Activated CD8-positive, alpha-beta T cell treated with anti-CD3 and anti-CD28 coated beads for 36 hours (primary cell): ENCODE measurements at places on chromosomes 6 and 20.

DNA sequence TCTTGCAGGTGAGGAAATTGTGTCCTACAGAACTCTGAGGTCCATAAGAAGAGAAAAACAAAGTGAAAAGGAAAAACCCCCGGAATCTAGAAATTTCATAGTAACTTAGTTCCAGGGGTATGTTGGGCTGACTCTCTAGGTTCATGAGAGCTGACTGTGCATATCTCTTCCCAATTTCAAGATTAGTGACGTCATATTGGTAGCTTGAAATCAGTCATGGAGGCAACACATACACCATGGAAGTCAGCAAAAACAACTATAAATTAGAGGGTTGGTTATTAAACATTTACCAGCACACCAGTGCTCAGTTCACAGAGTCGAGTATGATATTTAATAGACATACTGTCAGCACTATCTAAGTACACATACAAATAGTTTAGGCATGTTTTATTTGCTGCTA is 49.8 kb downstream of the PHACTR1 start:
- no peak overlapping the region for H3K4me3 ChIP-seq
- no peaks in the 10 kb centered on the region for H3K36me3 ChIP-seq
- no peaks in the 10 kb centered on the region for H3K4me1 ChIP-seq
- H3K27me3 ChIP-seq, result peaks cover 1% of the 10 kb centered on the region
- H3K27ac ChIP-seq, result no peak overlapping the region

- no peaks in the 10 kb centered on the region for H3K27me3 ChIP-seq
- no peak overlapping the region for H3K4me3 ChIP-seq
- no peaks in the 10 kb centered on the region for H3K4me1 ChIP-seq
- no peaks in the 10 kb centered on the region for H3K36me3 ChIP-seq
- H3K27ac ChIP-seq, result no peak overlapping the region
Measured at GRCh38 chr6:143293523-143293922, 157.0 kb downstream of the ADAT2 start.

DNA sequence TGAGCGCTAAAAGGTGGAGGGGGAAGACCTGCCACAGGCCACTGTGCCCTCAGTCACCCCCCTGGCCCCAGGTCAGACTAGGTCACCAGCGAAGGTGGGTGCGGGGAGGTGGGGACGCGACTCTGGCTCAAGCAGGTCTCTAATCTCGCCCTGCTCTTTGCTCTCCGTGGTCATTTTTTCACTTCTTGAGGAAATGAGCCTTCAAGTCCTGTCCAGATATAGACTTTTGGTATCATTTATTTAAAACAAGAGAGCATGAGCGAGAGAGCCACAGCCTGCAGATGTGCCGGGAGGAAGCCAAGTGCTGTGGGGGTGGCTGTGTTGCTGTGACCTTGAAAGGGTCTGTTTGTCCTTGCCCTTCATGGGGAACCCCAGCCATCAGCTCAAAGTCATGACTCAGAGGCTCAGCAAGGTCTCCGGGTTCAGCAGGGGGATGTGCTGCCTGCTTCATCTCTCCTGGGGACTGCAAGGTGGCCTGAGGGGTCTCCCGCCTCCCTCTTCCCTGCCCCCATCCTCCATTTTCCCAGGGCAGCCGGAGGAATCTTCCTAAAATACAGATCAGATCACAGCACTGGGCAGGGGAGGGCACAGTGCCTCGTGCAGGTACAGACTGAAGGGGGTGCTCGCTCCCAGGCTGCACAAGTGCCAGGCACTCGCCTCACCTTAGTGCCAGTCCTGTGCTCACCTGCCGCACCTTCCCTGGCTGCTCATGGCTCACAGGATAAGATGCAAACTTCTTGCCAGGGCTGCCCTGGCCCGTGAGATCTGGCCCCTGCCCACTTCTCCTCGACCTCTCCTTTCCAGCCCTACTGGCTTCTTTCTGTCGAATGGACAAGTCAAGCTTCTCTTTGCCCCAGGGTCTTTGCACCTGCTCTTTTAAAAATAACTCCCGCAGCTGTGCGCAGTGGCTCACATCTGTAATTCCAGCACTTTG is 26.5 kb downstream of the SULF2 start:
- H3K4me1 ChIP-seq, result no peaks in the 10 kb centered on the region
- H3K27me3 ChIP-seq, result peaks cover 3% of the 10 kb centered on the region
- no peak overlapping the region for H3K4me3 ChIP-seq
- H3K27ac ChIP-seq, result no peak overlapping the region
- no peaks in the 10 kb centered on the region for H3K36me3 ChIP-seq

DNA sequence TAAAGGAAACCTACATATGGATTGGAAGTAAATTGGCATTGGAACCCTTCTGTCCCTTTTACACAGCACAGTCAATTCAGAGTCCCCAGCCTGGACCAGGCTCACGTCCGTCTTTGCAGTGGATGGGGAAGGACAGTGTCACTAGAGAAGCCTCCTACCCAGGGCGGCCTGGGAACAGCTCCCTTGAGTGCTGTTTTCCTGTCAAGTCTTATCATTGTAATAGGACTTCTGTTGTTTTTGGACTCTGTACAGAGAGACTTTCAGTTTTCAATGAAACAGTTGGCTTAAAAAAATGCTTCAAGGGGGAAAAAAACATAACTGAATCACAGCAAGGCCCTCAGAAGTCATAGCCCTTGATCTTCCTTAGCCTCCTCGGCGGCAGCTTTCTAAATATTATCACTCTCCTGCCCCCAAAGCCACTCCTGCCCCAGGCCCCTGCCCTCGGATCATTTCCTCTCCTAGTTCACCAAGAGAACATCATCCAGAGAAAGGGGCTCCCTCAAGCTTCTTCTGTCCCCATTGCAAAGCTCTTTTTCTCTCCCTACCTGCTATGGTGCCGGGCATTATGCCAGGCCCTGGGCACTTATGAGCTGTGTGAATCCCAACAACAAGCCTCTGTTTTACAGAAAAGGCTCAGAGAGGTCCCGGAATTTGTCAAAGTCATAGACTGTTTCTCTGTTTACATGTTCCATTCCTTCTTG is 37.8 kb upstream of the CNKSR3 start:
- no peaks in the 10 kb centered on the region for H3K4me1 ChIP-seq
- no peak for DNase-seq
- peaks cover 1% of the 10 kb centered on the region for H3K27me3 ChIP-seq
- H3K36me3 ChIP-seq, result no peaks in the 10 kb centered on the region
- H3K4me3 ChIP-seq, result no peak overlapping the region
- H3K27ac ChIP-seq, result no peak overlapping the region

GRCh38 chr6:2563635-2564034 is 187.1 kb downstream of the MYLK4 start:
- H3K27me3 ChIP-seq, result peaks cover 27% of the 10 kb centered on the region
- H3K27ac ChIP-seq, result no peak overlapping the region
- peaks cover 12% of the 10 kb centered on the region for H3K4me1 ChIP-seq
- DNase-seq, result peak; percentile 15

- no peak for DNase-seq
- H3K4me1 ChIP-seq, result no peaks in the 10 kb centered on the region
- H3K36me3 ChIP-seq, result no peaks in the 10 kb centered on the region
- H3K4me3 ChIP-seq, result no peak overlapping the region
Measured at GRCh38 chr20:40728996-40729395, 40.0 kb upstream of the MAFB start.

DNA sequence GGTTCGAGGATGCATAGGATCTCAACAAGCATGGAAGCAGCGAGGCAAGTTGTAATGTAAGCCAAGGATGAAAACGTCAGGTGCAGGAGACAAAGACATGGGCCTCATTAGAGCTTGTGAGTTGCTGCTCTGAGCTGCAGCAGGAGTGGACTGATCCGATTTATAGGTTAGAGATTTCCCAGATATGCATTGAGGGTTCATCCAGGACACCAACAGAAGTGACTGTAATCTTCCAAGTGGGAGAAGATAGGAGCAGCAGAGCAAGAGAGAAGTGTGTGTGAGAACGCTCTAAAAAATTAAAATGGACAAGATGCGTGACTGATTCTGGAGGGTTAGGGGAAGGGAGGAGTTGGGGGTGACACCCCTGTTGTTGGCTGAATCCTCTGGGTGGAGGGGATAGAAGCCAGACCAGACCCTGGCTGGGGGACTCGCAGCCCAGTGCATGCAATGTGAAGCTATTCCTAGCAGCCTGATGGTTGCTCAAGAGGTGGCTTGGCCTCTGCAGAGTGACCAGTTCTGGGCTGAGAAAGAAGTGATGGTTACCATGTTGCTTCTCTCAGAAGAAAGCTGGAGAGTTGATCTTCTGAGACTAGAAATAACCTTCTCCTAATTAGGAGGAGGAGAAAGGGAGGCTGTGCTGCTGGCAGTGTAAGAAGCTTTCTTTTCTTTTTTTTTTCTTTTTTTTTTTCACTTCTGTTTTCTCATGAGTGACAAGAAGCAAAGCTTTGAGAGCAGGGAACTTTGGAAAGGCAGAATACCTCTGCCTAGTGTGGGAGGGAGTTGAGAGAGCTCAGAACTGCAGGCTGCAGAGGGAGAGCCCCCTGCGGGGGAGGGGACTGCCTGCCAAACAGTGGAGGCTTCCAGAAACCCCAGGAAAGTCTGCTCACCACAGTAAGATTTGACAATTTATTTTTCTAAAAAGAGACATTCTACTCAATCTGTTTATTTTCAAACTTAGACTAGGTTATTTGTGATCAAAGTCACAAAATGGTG is 116.9 kb downstream of the SLX4IP start:
- peak overlapping the region; percentile 25 for H3K27ac ChIP-seq
- no peaks in the 10 kb centered on the region for H3K27me3 ChIP-seq
- peaks cover 33% of the 10 kb centered on the region for H3K4me1 ChIP-seq
- H3K36me3 ChIP-seq, result no peaks in the 10 kb centered on the region
- peak; percentile 56 for DNase-seq

DNA sequence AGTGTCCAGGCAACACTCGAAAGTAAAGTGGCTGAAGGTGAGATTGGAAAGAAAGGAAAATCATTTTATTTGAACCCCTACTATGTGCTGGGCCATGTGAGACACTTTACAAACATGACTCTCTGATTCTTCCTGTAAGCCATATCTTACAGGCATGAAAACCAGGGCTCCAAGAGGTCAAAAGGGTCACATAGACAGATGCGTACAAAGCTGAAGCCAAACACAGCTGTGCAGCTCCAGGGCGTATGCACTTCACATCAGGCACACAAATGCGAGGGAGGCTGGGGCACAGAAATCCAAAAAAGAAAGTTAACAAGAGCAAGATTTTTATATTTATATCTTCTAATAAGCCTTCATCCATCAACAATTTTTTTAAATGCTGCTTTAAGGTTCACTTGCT is 176.5 kb downstream of the PHACTR1 start:
- no peak for DNase-seq
- no peak overlapping the region for H3K27ac ChIP-seq
- H3K4me3 ChIP-seq, result no peak overlapping the region
- no peaks in the 10 kb centered on the region for H3K4me1 ChIP-seq

- H3K4me1 ChIP-seq, result peaks cover 51% of the 10 kb centered on the region
- H3K4me3 ChIP-seq, result no peak overlapping the region
- peak; percentile 35 for DNase-seq
- H3K36me3 ChIP-seq, result peaks cover 36% of the 10 kb centered on the region
Measured at GRCh38 chr20:63898882-63899558, 4.1 kb downstream of the DNAJC5 start.

- H3K4me3 ChIP-seq, result no peak overlapping the region
- H3K36me3 ChIP-seq, result no peaks in the 10 kb centered on the region
- H3K27me3 ChIP-seq, result no peaks in the 10 kb centered on the region
Measured at GRCh38 chr6:15796130-15796771, 133.4 kb upstream of the DTNBP1 start.
